ENCODE measurements at places on chromosomes 6 and 20.

DNA sequence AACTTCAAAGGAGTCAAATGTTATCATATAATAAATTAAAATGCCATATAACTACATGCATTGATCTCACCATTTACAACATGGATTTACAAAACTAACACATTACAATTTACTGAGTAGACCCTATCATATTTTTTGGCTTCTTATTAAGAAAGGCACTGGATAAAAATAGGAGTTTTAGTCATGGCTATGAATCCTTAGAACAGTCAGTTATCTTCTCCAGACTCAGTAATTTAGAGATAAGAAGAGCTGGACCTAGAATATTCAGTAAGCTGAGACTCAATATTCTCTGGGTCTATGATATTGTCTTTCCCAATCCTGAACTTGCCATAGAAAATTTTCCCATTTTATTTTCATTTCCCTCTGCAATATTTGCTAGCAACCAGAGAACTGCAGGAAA, 62.3 kb downstream of the ME1 start:
- no peak for DNase-seq

DNA sequence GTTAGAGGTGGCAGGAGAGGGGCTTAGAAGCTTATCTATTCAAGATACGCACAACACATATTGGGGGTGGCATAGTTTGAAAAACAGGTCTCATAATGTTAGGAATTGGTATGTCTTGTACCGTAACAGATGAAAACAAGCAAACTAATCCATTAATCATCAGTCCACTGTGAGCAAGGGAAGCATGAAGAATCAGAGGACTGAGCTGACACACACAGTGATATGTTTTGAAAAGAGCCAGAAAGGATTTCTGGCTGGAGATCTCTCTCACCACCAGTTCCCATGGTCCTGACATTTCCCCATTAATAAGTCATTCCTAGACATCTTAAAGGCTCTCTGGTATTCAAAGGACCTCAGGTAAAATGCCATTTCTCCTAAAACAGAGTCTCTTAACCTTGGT, 158.8 kb upstream of the PHACTR1 start:
- DNase-seq = no peak

GRCh38 chr6:142294679-142295078, 7.1 kb upstream of the ADGRG6 start:
- DNase-seq = no peak

- no peak for DNase-seq
Measured at GRCh38 chr6:41160933-41161332, 2.0 kb downstream of the TREM2 start.

DNA sequence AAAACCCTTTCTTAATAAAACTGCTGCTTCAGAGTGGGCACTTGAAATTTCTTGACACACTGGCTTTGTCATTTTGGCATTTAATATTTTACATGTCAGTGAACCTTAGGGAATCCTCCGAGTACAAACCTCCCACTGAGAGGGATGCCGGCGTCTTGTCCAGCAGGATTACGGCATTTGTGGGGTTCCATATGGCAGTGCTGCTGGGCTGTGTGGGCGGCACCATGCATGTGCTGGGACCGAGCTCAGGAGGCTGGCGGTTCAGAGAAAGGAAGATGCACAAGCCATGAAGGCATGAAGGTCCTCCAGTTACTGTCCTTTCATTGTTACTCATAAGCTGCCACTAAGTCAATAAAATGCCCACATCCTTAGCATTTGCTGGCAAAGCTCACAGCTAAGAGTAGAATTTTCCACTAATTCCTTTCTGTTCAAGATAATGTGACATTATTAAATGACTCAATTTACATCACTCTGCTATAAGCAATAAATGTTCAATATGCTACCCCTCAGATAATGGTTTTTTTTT, 61.4 kb downstream of the LY86 start:
- DNase-seq = no peak

DNA sequence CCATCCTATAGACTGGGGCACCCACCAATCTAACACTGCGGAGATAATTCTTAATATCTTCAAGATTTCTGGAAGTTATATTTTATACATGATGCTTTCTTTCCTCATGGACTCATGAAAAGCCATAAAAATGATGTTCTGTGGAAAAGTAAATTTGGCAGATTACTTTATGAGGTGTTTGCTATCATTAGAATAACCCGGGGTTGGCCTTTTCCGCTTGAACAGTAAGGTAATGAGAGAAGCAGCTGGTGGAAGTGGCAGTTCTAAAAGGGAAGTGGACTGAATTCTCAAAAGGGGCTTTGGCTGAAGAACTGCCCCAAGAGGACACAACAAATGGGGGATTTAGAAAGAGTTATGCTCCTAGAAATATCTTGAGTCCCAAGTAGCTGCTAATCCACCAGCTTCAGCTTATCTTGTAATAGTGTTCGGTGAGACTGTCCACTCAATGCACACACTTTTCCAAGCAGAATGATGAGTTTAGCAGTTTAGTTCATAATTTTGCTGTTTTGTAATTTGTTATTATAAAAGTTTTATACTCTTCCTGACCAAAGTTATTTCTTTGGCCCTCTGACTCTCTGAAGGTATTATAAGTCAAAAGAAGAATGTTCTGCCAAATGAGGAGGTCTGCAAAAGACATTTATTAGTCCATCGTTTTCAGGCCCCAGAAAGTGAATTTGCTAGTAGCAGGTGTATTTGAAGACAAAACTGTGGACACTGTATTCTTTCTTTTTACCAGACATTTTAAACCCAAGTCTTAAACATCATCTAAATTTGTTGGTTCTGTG, 2.9 kb downstream of the ISM1 start:
- no peak for DNase-seq

GRCh38 chr6:36962874-36963273, 8.3 kb downstream of the PI16 start:
- DNase-seq = no peak

DNA sequence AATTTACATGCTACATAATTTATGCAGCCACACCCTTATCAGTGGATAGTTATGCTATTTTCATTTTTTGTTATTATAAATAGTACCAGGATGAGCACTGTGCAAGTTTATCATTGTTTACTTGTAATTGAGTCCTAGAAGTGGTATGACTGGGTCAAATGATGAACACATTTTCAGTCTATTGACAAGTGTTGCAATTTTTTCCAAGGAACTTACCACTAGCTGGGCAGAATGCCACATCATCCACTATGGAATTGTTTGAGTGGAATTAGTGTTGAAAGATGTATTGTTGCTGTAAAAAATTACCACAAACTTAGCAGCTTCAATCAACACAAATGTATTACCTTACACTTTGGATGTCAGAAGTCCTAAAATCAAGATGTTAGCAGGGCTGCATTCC, 38.1 kb upstream of the OPN5 start:
- DNase-seq = no peak

DNA sequence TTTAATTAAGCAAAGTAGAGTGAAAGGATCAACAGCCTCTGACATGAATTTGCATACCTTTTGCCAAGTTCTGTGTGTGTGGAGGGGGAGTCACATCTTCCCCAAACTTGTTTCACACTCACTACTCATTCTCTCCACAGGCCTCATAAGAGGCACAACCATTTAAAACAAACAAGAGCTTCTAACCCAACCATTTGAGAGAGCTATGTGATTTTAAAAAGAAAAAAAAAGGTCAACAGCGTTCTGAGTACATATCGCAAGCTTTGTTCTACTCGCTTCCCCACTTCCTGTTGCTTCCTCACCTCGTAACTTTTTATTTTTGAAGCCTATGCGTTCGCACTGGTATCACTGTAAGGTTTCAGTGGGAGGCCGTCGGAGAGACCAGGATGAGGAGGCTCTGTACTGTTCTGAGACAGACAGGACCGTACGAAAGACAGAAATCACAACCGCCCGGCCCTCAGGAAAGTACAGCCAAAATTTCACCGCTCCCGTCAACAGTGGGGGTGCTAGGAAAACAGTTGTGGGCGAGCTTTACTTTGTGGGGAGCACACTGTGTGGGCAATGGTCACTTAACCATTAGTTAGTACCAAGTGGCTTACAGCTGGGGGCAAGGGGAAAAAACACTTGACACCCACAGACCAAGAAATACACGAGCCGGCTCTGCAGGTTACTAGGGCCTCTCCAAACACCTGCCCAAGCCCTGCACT, 61.3 kb downstream of the TRERF1 start:
- no peak for DNase-seq

GRCh38 chr6:149499066-149499465, 14.3 kb upstream of the ZC3H12D start:
- peak; percentile 67 for DNase-seq

DNA sequence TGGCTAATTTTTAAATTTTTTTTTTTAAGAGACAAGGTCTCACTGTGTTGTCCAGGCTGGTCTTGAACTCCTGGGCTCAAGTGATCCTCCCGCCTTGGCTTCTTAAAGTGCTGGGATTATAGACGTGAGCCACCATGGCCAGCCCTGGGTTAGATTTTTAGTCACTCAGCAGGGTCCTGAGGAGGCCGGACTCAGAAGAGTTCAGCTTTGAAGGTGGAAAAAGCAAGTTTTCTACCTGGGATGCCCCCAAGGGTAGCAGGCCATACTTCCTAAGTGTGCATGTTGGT, 44.2 kb downstream of the FGD2 start:
- no peak for DNase-seq

GRCh38 chr6:157642736-157643135, 180.3 kb upstream of the SNX9 start:
- DNase-seq = no peak

GRCh38 chr6:63352069-63352543, 32.3 kb upstream of the LGSN start:
- DNase-seq = no peak

DNA sequence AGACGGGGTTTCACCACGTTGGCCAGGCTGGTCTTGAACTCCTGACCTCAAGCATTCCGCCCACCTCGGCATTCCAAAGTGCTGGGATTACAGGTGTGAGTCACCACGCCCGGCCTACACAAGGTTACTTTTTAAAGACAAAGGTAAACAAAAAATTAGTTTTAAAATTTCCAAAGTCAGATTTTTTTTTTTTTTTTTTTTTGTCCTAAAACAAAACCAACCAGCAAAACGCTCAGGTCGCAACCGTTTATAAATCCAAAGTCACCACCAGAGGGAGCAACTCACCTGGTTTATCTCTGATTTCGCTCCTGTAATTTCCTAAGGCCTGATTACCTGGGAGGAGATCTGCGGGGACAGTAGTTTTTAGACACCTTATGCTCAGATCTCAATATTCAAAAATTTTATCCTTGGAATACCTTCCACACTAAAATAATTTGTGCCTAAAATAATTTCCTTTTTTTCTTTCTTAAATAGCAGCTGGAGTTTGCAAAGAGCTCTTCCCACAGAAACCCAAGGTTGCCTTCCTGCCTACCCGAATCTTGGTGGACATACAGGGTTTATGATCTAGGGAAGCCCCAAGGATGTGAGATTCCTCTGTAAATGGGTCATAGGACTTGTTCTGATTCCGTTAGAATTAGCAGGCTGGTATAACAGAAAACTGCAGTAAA, 19.8 kb upstream of the TREM1 start:
- DNase-seq = peak; percentile 40

GRCh38 chr6:20084411-20084810, 127.9 kb downstream of the MBOAT1 start:
- no peak for DNase-seq

DNA sequence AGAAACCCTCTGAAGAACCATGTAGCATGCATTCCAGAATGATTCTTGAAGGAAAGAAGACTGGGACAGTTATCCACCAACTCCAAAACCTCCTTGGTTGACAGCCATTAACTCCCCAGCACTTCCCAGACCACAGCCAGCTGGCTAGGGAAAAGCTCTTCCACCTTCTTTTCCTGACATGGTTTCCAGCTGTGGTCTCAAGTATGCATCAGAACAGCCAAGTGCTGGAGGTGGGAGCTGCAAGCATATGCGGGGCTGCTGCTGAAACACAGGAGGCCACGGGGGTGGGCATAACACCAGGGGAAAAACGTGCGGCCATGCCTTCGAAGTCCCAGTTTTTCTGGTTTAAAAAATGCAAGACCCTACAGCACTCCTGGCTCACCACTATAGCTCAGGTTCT, 108.0 kb upstream of the FAM184A start:
- DNase-seq = no peak

Measured in muscle of back (tissue), 13 donors.